Stimulated activated CD4-positive, alpha-beta T cell treated with anti-CD3 and anti-CD28 coated beads, Interleukin-15, amount 100 ng/mL, for 1 hour (primary cell): ENCODE measurements at places on chromosomes 6 and 20.

GRCh38 chr6:41729624-41730023 is 5.8 kb downstream of the TFEB start:
- no peak for DNase-seq

GRCh38 chr6:128138694-128139093 is 237.8 kb upstream of the THEMIS start:
- no peak for DNase-seq

GRCh38 chr20:61435184-61435822 is 183.2 kb downstream of the CDH4 start:
- DNase-seq: no peak

- no peak for DNase-seq
These were observed 10.7 kb upstream of the TNFAIP3 start for GRCh38 chr6:137856138-137856898.

DNA sequence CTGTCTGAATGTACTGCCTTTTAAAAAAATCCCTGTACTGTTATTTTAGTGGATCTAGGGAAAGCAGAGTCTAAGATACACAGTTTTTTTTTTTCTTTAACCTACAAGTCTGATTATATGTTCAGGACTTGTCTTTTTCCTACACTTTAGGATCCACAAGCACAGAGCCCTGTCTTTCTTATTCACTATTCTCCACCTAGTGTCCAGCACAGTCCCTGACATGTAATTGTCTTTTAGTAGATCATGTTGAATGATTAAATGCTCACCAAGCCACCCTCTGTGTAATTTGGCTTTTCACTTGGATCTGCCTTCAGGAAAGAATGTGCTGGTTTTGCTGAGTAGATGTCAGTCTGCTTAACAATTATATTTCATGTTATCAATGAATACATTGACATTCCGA is 35.8 kb upstream of the YWHAB start:
- DNase-seq: no peak

- no peak for DNase-seq
These were observed 101.0 kb upstream of the VSTM2L start for GRCh38 chr20:37801921-37802320.

DNA sequence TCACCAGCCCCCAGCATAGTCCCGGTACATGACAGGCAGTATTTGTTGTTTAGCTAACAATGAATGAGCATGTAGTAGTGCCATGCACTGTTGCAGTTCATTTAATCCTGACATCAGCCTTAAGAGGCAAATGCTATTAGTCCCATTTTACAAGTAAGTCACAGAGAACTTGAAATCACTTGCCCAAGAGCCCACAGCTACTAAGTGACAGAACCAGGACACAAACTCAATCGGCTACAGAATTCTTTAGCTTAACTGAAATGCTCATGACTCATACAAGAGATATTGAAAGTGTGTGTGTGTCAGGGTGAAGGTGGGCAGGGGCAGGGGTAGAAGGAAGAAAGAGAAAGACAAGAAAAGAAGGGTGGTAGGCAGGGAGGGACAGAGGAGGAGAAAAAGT is 52.7 kb downstream of the UNC5CL start:
- DNase-seq: no peak

- DNase-seq: no peak
These were observed 12.5 kb downstream of the CTSZ start for GRCh38 chr20:58994390-58995159.

GRCh38 chr6:136598048-136598447 is 47.8 kb upstream of the MAP7 start:
- DNase-seq: no peak

- no peak for DNase-seq
These were observed 307.1 kb upstream of the FLRT3 start for GRCh38 chr20:14644306-14645097.

- DNase-seq: no peak
These were observed 93.9 kb downstream of the RNASET2 start for GRCh38 chr6:166862287-166862977.

GRCh38 chr6:33132081-33132524 is 56.3 kb downstream of the HLA-DPB1 start:
- DNase-seq: no peak

- DNase-seq: no peak
These were observed 23.5 kb upstream of the SIM1 start for GRCh38 chr6:100488244-100488643.

GRCh38 chr6:158517038-158517437 is 42.9 kb upstream of the TMEM181 start:
- no peak for DNase-seq

DNA sequence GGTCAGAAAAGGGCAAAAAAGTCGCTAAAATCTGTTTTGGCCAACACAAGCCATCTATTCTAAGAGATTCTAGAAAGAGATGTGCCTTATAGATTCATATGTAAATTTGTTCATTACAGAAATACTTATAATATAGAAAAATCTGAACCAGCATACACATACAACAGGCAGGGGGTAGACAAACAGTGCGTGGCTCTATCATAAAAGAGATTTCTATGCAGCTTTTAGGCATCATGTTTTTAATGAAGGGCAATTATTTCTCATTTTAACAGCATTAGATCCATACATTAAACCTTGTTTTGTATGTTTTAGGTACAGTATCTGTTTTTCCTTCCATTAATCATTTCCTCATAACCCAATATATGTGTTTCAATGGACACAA is 664 bp downstream of the BTN3A3 start:
- DNase-seq: no peak

DNA sequence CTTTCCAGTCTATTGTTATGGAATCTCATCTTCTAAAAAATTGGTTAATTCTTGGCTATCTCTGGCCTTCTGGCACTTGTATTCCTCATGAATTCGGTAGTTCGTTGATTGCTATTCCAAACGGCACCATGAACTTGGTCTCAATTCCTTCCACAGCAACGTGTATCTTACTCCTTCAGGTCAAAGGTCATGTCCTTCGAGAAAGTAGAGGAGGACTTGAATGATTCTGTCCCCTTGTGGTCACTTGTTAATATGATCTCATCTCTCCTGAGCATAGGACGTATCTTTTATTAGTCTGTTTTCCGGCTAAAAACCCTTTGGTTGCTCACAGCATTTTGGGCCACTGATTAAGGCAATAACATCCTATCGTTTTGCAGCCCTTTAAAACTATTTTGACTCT is 9.4 kb downstream of the TLDC2 start:
- DNase-seq: no peak

- no peak for DNase-seq
These were observed 38.3 kb downstream of the SLC22A23 start for GRCh38 chr6:3418496-3419060.

DNA sequence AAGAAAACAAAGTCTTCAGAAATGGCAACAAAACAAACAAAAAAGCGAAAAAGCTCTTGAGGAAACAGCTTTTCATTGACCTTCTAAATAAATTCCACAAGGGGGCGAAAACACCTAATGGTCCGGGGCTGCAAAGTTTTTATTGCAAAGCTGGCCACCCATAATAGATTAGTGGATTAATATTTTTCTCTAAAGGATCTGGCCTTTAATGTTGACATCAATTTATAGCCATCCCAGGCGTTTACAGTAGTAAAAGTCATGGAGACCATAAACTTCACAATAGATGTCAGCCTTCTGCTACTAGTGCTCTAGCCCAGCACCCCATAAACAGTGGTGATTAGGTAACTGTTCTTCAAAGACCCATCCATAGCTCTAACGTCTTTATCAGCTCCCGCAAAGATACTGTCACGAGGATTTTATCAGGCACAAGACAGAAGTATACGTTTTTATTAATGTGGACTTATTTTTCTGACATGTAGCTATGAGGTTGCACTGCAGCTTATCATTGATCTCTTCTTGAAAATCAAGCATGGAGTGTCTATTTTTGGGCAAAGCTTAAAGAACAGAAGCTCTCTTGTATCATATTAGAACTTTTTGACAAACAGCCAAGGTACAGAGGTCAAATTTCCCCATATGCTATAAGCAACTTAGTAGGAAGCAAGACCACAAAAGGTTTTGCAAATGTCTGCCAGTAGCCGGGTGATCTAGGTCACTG is 4.7 kb downstream of the CITED2 start:
- no peak for DNase-seq

DNA sequence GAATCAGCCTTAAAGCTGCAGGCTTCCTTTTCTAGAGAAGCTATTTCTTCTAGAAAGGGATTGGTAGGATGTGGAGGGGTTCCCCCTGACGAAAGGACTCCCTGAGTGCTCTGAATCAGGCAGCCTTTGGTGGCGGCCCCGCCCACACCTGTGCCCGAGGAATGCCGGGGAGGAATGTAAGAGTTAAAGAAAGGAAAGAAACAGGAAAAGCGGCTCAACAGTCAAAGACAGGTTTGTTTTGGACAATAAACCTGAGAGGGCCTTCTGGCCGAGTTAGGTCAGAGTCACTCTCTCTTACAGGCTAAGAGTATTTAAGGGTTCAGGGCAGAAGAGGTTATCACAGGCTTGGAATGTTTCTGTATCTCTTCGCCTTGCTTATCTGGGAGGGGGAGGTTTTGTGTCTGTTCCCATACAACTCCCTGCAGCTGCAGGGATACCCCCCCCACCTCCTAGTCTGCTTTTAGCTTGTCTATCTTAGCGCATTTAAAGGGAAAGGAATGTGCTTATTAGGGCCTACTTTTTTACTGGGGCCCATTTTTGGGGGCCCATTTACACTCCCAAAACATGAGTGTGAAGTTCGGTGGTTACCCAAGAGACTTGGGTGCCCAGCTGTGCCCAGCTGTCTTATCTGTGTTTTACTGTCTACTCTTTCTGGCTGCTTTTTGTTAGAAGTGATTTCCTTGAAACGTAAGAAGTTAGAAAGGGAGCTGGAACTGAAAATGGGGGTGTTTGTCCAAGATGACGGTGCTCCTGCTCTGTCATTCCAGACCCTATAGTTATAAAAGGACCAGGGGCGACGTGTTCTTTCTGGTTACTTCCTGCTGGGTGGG is 32.8 kb downstream of the DYNLT1 start:
- no peak for DNase-seq

GRCh38 chr6:145076115-145076841 is 659.0 kb downstream of the EPM2A start:
- DNase-seq: no peak

- peak; percentile 2 for DNase-seq
These were observed 643 bp upstream of the SLC35D3 start for GRCh38 chr6:136921381-136921935.

DNA sequence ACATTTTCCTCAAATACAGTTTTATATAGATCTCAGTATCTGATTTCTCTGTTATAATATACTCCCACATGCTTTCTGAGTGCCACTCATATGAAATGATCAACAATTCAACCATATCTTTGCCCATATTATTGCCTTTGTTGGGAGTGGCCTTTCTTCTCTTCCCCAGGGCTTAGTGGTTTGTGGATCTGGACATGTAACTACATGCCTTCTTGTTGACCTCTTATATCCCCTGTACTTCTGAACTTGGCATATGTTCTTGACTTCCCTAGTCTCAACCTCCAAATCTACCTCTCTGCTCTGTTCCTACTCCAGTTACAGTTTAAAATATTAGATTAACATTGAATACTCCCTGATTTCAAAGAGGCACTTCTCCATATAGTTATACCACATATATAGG is 34.3 kb upstream of the PRIM2 start:
- DNase-seq: no peak

GRCh38 chr20:55151171-55151570 is 675.8 kb downstream of the DOK5 start:
- no peak for DNase-seq

GRCh38 chr6:99590728-99591672 is 15.6 kb upstream of the PRDM13 start:
- no peak for DNase-seq

GRCh38 chr6:113246186-113246585 is 611.0 kb upstream of the MARCKS start:
- DNase-seq: no peak

GRCh38 chr6:129059650-129060049 is 176.7 kb downstream of the LAMA2 start:
- no peak for DNase-seq

GRCh38 chr6:39566456-39566855 is 158.8 kb downstream of the KIF6 start:
- no peak for DNase-seq

- DNase-seq: no peak
These were observed 48.8 kb downstream of the PRR18 start for GRCh38 chr6:166259296-166259977.

DNA sequence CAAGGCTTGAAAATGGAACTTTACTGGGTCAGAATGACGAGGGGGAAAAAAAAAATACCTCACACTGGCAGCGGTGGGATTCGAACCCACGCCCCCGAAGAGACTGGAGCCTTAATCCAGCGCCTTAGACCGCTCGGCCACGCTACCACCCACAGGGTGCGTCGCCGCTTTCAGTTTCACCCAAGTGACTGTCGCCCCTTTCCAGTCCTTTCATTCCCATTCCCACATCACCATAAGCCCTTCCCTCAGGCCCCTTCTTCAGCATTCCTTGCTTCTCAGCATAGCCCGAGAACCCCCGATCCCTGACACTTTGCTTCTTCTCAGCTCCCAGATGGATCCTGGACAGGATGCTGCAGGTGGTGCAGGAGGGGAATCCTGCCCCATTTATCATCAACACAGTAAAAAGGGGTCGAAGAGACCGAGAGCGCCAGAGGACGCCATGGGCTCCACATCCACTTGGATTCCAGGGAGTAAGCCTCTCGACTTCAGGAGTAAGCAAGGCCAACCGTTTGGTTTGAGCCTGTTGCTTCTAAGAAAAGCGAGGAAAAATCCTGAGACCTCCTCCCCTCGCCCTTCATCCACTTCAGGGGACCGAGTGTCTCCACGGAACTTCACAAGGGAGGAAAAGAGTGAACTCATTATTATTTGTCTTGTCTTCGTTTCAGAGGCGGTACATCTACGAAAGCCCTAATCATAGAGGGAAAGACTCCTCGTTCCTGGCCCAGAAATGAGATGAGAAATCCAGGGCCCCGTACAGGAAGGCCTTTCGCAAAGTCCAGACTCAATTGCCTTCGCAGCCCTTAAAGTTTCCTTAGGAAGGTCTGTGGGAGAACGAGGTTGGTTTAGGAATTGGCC is 20.0 kb upstream of the TRIM27 start:
- peak; percentile 32 for DNase-seq

GRCh38 chr6:29992807-29993206 is 50.5 kb downstream of the HLA-A start:
- DNase-seq: no peak

DNA sequence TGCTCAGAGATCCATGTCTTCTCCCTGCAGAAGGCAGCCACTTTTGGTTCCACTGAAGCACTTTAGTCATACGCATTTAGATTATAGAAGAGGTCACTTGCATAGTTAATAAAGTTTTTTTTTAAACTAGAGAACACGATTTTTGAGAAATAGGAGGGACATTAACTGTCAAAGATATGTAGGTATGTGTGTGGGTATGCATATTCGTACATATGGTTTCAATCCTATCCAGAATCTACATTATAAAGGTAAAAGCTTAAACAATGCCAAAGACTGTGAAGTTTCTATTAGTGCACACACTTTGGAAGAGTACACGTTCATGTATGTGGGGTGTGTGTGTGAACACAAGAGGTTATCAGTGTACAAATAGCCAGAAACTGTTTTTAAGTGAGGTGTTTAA is 103.2 kb downstream of the BTBD3 start:
- no peak for DNase-seq
